HFF-Myc (cell line): ENCODE measurements at places on chromosomes 13 and 19.

- no peak for DNase-seq
These were observed 744 bp downstream of the ZNF805 start for GRCh38 chr19:57241176-57241575.

DNA sequence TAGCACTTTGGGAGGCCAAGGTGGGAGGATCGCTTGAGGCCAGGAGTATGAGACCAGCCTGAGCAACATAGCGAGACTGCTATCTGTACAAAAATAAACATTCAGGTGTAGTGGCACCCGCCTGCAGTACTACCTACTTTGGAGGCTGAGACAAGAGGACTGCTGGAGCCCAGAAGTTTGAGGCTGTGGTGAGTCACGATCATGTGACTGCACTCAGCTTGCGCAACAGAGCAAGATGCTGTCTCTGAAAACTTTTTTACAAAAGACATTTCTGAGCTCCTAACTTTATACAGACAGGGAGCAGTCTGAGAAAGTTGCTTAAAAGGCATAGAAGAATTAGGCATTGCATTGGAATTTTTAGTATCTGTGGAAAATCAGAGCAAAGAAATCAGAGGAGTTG is 10.4 kb upstream of the TBC1D4 start:
- no peak for DNase-seq

- no peak for DNase-seq
These were observed 1.5 kb downstream of the N4BP2L1 start for GRCh38 chr13:32426191-32426989.

DNA sequence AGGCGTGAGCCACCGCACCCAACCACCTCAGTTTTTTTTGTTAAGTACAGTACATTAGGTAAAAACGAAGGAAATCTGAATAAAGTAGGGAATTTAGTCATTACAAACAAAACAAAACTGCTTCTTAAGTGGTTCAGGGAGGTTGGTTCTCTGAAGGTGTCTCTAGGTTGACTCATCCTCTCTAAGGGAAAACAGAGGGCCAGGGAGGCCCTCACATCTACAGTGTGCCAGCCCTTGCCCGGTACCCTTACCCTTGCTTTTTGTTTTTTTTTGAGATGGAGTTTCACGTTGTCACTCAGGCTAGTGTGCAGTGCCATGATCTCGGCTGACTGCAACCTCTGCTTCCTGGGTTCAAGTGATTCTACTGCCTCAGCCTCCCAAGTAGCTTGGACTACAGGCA is 17.2 kb upstream of the JUND start:
- no peak for DNase-seq

- DNase-seq: no peak
These were observed 278.7 kb upstream of the GPC6 start for GRCh38 chr13:92947770-92948434.

- no peak for DNase-seq
These were observed 11.3 kb downstream of the AP1M1 start for GRCh38 chr19:16208847-16209665.

DNA sequence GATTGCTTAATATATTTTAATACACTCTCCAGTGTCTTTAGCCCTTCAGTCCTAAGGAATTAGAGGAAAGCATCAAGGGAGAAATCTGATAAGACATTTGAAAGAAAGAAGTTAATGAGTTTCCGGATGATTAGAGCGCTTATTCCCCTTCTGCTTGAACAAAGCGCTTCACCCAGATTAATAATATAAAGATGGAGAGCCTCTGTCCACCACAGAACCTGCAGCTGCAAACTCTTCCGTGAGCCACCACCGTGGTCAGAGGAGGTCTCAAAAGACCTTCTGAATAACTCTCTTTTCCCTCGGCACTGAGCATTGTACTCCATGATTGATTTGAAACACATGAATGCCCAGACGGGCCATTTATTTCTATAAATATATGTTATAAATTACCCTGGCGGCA is 14.2 kb upstream of the TUBGCP3 start:
- DNase-seq: no peak

GRCh38 chr13:44855860-44856259 is 133.4 kb downstream of the NUFIP1 start:
- DNase-seq: no peak

DNA sequence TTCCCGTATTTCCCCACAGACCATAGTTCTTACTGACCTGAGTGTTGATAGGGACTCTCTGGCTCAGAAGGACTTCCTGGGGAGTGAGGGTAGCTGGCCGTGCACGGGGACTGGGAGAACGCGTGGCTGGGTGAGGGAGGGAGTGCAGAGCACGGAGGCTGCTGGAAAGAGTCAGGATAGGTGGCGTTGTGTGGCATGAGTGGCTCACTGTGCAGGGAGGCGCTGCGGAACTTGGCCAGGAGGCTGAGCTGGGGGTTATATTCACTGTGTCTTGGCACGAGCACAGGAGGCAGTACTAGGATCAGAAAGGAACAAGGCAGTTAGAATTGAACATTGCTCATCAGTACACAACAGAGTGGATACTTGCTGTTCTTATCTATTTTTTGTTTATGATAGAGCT is 47.4 kb downstream of the SMAD9 start:
- no peak for DNase-seq

DNA sequence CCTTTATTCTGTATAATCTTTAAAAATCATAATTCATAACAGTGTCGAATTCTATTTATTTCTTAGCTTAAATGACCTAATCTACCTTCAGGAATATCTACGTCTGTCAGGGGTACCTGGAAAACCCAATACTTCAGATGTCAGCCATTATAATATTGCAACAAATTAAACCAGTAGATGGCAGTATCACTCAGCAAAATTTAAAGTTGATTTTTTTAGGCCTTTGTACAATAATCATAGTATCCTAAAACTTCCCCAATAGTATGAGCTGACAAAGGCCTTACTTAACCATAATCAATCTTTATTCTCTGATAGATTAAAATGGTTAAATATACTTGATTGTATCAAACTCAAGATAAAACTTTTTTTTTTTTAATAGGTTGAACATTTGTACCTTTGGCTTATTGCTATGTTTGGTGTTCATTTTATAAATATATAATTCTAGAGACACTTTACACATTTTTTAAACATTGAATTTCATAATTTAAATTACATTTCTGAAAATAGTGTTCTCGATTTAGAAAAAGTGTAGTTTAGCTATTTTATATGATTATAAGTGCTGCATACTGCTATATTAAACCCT is 830.2 kb upstream of the SPRY2 start:
- DNase-seq: no peak

GRCh38 chr19:623175-623916 is 10.0 kb downstream of the POLRMT start:
- no peak for DNase-seq

DNA sequence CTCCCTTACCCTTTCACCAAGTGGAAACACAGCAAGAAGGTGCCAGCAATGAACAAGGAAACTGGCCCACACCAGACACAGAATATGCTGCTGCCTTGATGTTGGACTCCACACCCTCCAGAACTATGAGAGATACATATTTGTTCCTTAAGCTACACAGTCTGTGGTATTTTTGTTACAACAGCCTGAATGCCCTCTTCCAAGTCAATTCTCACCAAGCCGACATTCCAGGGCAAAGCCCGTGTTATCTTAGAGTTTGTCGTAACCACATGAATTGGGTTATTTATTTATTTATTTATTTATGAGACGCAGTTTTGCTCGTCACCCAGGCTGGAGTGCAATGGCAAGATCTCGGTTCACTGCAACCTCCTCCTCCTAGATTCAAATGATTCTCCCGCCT is 14.9 kb downstream of the FGF21 start:
- DNase-seq: no peak

GRCh38 chr19:9673912-9674662 is 813 bp downstream of the ZNF562 start:
- no peak for DNase-seq

DNA sequence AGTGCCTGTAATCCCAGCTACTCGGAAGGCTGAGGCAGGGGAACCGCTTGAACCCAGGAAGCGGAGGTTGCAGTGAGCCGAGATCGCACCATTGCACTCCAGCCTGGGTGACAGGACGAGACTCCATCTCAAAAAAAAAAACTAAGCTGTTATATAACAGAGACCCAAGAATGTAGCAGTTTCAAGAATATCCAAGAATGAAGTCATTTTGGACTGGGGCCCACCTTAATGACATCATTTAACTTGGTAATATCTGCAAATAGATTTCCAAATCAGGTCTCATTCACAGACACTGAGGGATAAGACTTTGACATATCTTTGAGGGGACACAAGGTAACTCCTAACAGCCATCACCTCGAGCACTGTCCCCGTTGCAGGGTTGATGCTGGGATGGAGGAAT is 36.5 kb upstream of the MRI1 start:
- DNase-seq: no peak

- DNase-seq: no peak
These were observed 69.4 kb downstream of the CYSLTR2 start for GRCh38 chr13:48723168-48723567.

DNA sequence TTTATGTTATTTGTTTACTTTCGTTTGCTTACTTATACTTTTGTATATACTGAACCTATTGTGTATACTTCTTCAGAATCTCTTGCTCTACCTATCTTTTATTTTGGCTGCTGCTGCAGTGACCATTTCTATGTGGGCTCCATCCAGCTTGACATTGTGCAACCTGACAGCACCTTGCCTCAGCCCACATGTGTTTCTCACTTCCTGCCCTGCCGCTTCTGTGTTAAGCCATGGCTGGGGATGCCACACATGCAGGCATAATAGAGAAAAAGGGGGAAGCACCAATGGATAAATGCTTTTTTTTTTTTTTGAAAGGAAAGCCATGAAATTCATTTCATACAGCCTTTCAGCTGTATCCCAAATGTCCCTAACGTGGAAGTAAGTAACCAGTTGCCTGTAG is 147.6 kb downstream of the RBM26 start:
- DNase-seq: no peak

DNA sequence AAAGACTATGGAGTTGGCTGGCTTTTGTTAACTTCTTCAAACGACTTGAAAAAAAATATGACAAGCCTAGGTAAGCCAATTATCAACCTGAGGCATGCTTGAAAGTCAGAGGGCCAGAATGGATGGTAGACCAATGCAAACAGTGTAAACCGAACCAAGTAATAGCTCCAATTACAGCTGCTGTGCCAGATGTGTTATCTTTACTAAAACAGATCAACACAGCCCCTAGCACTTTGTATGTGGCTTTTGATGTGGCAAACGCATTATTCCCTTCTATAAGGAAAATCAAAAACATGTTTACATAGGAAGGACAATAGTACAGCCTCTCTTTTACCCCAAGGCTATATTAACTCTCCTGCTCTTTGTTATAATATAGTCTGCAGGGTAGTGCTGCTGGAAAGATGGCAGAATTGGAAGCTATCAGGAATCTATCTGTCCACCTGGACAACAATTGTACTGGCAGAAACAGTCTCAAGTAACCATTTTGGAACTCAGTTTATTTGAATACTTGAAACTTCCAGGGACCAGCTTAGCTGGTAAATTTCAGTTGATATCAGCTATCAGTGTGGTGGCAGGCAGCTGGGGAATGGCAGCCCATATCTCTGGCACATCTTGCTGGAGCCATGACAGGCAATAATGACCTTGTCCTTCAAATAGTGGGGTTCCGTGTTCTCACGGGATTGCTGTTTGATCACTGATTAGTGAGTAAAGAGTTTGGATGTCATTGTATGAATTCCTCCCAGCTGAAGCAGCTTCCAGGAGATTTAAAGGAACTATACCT is 144.4 kb upstream of the WASF3 start:
- DNase-seq: no peak

DNA sequence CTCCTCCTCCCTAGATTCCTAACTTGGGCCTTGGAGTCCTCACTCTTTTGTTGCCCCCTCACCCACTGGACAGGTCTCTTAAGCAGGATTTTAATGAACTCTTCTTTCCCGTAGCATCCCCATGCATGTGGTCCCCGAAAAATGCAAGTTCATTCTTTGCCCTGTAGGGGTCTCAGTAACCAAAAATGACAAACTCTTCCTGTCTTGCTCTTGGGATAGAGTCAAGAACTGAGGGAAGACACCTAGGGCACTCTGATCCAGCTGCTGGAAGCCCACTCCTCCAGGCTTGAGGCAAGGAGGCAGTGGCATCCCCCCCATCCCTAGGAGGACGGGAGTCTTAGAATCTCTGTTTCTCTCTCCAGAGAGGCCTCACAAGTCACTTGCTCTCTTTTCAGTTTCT is 987.0 kb downstream of the DIAPH3 start:
- no peak for DNase-seq
